Stimulated activated CD4-positive, alpha-beta T cell treated with anti-CD3 and anti-CD28 coated beads, Interleukin-1b, Interleukin-23, amount 100 ng/mL, for 1 hour (primary cell): ENCODE measurements at places on chromosomes 16 and 17.

- DNase-seq, result no peak
Observed at GRCh38 chr17:37028040-37028439, 79.3 kb downstream of the AATF start.

DNA sequence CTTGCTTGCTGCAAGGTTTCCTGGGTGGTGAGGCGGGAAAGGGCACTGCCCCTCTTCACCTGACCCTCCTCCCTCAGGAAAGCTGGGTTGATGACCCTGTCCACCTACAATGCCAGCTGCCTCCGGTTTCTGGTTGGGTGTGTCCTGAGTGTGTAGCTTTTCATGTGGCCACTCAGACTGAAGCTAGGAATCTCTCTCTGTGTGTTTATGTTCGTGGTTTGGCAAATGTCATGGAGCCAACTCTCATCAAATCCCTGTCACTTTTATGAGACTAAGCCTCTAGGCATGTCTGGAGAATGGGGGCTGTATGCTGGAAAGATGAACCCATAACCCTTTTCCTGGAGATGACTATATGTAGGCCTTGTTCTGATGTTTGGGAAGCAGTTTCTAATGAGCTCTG is 17.1 kb downstream of the PLEKHG4 start:
- no peak for DNase-seq

DNA sequence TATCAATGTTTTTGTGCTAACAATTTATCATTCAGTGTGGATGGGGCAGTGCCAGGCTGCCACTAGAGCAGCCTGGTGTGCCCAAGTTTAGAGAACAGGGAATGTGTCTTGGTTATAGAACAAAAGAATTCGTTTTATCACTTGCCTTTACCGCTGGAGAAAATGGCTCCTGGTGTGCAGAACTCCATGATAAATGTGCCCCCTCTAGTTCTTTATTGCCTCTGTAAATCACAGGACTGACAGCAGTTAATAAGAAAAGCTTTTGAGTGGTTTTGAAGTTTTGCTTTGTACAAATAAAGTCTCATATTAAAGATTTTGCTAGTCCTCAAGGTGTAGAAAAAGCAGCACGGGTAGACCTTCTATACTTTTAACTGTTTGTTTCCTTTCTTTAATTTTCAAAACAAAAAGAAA is 28.2 kb upstream of the PSMD7 start:
- no peak for DNase-seq

DNA sequence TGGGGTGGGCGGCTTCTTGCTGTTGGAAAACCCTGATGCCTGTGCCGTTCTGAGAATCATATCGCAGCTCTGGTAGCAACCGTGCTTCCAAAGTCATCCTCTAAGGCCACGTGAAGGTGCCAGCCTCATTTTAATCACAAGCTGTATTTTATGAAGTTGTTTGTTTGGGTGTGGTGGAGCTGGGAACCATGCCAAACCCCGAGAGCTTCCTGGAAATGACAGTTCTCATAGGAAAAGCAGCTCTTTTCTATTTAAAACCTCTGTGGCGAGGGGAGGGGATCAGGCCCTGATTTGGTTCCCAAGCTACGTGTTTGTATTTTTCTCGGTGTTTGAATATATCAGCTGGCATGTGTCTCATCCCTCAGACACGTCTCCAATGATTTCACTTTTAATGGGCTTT is 21.7 kb downstream of the KNOP1 start:
- DNase-seq, result peak; percentile 22

- no peak for DNase-seq
Observed at GRCh38 chr17:67994817-67995569, 1.3 kb downstream of the C17orf58 start.

DNA sequence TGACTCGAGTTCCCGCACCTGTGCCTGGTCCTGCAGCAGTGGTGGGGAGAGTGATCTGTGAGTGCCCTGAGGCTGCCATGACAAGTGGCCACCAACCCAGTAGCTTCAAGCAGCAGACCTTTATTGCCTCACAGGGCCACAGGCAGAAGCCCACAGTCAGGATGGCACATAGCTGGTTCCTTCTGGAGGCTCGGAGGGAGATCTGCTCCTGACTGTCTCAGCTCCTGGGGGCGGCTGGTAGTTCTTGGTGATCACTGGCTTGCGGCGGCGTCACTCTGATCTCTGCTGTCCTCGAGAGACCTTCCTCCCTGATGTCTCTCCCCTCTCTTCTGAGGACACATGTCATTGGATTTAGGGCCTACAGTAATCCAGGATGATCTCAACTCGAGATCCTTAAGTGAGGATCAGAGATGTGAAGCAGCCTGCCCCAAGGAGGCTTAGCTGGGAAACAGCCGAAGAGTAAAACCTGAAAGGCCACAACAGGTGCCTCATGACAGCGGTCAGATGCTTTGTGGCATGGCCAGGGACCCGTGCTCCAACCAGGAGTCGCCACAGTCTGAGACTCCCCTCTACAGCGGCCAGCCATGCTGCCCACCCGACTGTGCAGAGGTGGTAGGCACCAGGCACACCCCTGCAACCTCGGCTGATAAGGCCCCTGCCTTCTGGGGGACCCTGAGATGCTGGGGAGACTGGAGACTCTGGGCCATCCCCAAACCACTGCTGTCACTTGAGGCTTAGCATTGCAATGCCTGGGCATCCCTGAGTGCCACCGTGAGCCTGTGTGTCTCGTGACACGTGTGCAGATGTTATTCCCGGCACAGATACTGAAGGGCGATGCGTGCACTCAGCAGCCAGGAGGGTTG is 30.0 kb upstream of the SLC38A10 start:
- no peak for DNase-seq

- DNase-seq, result no peak
Observed at GRCh38 chr16:13970708-13971422, 50.9 kb downstream of the ERCC4 start.

GRCh38 chr17:27464431-27464830 is 8.2 kb downstream of the KSR1 start:
- no peak for DNase-seq

GRCh38 chr16:59864981-59865666 is 1131.0 kb upstream of the GOT2 start:
- no peak for DNase-seq
